Right lobe of liver (tissue), 6 donors: ENCODE measurements at places on chromosomes 12 and 14.
A peak's percentile ranks its signal among the peaks of the same experiment; 100 is the strongest.

GRCh38 chr12:121250359-121250758 lies 40.4 kb downstream of the P2RX4 start:
- DNase-seq = no peak
- no peak overlapping the region for H3K27ac ChIP-seq
- no peaks in the 10 kb centered on the region for H3K4me1 ChIP-seq
- no peaks in the 10 kb centered on the region for H3K27me3 ChIP-seq
- H3K36me3 ChIP-seq = peaks cover 76% of the 10 kb centered on the region

GRCh38 chr12:118269806-118270205 lies 102.9 kb downstream of the TAOK3 start:
- no peak overlapping the region for H3K4me3 ChIP-seq
- no peaks in the 10 kb centered on the region for H3K4me1 ChIP-seq
- H3K36me3 ChIP-seq = no peaks in the 10 kb centered on the region
- H3K27ac ChIP-seq = no peak overlapping the region
- no peak for DNase-seq

GRCh38 chr12:32765906-32766305 lies 10.2 kb upstream of the YARS2 start:
- H3K27ac ChIP-seq = no peak overlapping the region
- H3K4me3 ChIP-seq = no peak overlapping the region
- no peaks in the 10 kb centered on the region for H3K27me3 ChIP-seq
- no peaks in the 10 kb centered on the region for H3K36me3 ChIP-seq
- H3K4me1 ChIP-seq = no peaks in the 10 kb centered on the region

- no peaks in the 10 kb centered on the region for H3K36me3 ChIP-seq
- H3K4me1 ChIP-seq = peaks cover 54% of the 10 kb centered on the region
- DNase-seq = peak; percentile 85
- H3K27me3 ChIP-seq = peaks cover 28% of the 10 kb centered on the region
- H3K4me3 ChIP-seq = peak overlapping the region; percentile 26
These were observed 2.0 kb downstream of the SIX1 start for GRCh38 chr14:60647081-60647836.

GRCh38 chr14:33463731-33464130 lies 487.1 kb downstream of the EGLN3 start:
- no peak overlapping the region for H3K27ac ChIP-seq
- H3K4me1 ChIP-seq = no peaks in the 10 kb centered on the region
- H3K27me3 ChIP-seq = no peaks in the 10 kb centered on the region

GRCh38 chr14:92456215-92457015 lies 57.2 kb upstream of the RIN3 start:
- H3K4me1 ChIP-seq = no peaks in the 10 kb centered on the region
- no peak overlapping the region for H3K27ac ChIP-seq
- no peaks in the 10 kb centered on the region for H3K27me3 ChIP-seq
- no peak for DNase-seq

- no peak for DNase-seq
- H3K4me1 ChIP-seq = peaks cover 69% of the 10 kb centered on the region
- peak overlapping the region; percentile 96 for H3K27ac ChIP-seq
- H3K27me3 ChIP-seq = no peaks in the 10 kb centered on the region
These were observed 4.8 kb downstream of the LRP1 start for GRCh38 chr12:57133013-57133569.

DNA sequence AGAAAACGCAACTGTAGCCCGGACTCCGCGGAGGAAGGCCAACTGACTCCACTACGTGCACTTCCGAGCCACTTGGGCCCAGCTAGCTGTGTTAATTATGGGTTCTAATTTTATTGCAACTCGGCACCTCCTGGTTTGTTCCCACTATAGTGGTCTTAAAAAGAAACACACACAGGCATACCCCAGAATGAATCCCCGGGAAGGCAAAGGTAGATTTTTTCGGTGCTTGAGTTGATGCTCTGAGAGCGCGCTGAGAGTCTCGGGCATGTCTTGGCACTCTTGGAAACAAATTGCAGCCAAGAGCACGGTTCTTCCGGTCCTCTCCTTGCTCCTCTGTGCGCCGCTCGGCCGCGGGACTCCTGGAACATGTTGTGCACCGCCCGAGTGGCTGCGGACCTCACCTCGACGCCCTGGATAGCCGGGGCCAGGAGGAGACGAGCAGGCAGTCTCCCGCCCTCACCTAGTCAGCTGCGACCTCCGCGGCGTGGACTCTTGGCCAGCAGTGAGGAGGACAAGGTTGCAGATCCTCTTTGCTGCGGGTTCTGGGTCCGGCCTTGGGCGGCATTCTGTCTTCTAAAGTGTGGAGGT lies 6.8 kb upstream of the PAX9 start:
- H3K36me3 ChIP-seq = no peaks in the 10 kb centered on the region
- H3K4me1 ChIP-seq = no peaks in the 10 kb centered on the region
- H3K4me3 ChIP-seq = no peak overlapping the region

DNA sequence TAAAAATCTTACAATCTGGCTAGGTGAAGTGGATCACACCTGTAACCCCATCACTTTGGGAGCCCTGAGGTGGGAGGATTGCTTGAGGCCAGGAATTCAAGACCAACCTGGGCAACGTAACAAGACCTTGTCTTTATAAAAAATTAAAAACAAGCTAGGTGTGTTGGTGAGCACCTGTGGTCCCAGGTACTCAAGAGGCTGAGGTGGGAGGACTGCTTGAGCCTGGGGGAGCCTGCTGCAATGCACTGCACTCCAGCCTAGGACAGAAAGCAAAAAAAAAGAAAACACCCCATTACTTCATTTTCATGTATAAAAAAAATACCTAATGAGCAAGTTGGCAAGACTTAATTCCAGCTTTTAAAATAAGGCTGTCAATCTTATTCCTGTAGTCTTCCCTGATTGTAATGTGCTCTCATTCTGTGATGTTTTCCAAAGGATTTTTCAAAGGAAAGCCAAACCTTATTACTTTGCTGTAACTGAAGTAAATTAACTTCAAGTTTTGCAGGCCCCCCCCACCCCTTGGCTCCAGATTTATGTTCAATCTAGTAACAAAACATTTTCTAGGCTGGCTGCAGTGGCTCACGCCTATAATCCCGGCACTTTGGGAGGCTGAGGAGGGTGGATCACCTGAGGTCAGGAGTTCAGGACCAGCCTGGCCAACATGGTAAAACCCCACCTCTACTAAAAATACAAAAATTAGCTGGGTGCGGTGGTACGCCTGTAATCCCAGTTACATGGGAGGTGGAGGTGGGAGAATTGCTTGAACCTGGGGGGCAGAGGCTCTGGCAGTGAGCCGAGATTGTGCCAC lies 3.3 kb upstream of the ZCCHC8 start:
- H3K27ac ChIP-seq = no peak overlapping the region
- DNase-seq = no peak
- H3K4me1 ChIP-seq = peaks cover 7% of the 10 kb centered on the region
- H3K4me3 ChIP-seq = no peak overlapping the region

- no peaks in the 10 kb centered on the region for H3K36me3 ChIP-seq
- no peak overlapping the region for H3K4me3 ChIP-seq
- H3K27me3 ChIP-seq = no peaks in the 10 kb centered on the region
- no peak overlapping the region for H3K27ac ChIP-seq
- DNase-seq = no peak
- H3K4me1 ChIP-seq = no peaks in the 10 kb centered on the region
These were observed 398.4 kb downstream of the DAD1 start for GRCh38 chr14:22190411-22191191.

DNA sequence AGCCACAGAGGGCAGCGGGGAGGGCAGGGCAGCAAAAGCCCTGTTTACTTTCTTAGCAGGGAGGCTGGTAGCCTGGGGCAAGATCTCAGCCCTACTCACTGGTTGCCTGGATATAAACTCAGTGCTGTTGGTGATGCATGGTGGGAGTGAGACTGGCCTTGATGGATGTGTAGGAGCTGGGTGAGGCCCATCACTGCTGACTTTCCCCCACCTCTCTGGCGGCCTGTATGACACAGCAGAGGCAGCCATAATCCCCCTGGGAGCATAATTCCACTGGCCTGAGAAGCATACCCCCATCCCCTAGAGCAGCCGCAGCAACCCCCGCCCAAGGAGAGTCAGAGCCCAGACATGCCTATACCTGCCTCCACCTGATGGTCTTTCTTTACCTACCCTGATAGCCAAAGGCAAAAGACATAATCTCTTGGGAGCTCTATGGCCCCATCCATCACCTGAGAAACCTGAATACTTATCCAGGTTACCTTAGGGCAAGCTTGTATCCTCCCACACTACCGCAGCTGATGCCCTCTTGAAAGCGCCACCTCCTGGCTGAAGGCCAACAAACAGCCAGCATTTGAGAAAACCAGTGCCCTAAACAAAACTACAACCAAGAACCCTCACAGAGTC lies 59.3 kb downstream of the DNAI7 start:
- H3K4me1 ChIP-seq = no peaks in the 10 kb centered on the region
- H3K4me3 ChIP-seq = no peak overlapping the region
- H3K27me3 ChIP-seq = no peaks in the 10 kb centered on the region
- DNase-seq = no peak
- no peaks in the 10 kb centered on the region for H3K36me3 ChIP-seq

DNA sequence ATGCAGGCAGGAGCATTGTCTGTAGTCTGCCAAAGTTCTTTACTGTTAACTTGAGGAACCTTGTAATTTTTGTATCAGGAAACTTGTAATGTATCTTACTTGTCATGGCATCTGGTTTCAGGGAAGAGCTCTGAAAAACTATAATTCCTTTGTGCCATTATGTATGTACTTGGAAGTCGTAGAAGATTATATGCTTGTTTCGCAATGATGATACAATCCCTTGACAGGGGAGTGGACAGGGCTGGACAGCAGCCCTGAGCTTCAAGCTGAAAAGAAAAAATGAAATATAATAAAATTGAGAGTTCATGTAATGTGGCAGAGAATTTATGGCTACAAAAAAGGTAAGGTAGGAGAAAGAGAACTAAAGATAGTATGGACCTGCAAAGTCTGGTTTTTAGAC lies 7.4 kb upstream of the DLGAP5 start:
- DNase-seq = no peak
- H3K4me3 ChIP-seq = no peak overlapping the region
- no peaks in the 10 kb centered on the region for H3K4me1 ChIP-seq

DNA sequence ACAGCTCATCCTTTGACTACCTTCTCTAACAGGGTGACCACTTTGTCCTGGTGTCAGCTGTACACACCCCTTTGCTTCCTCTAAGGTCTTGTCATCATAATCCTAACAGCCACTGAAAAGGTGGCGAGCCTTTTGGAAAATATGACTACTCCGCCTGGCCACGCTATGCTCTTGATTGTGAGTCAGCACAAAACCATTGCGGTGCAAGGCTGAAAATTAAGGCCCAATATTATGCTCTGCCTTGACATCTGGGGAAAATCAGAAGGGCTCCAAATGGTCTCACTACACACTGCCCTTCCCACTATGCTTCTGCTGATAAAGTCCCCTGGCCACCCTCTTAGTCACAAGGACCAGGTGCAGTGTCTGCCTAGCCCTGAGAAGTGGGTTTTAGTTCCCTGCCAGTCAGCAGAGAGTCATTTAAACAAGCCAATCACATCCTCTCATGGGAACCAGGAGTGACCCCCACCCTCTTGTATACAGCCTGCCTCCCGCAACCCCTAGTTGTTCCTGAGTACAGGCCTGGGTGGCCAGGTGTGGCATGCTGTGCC lies 34.3 kb downstream of the FGD6 start:
- H3K36me3 ChIP-seq = no peaks in the 10 kb centered on the region
- no peak for DNase-seq

DNA sequence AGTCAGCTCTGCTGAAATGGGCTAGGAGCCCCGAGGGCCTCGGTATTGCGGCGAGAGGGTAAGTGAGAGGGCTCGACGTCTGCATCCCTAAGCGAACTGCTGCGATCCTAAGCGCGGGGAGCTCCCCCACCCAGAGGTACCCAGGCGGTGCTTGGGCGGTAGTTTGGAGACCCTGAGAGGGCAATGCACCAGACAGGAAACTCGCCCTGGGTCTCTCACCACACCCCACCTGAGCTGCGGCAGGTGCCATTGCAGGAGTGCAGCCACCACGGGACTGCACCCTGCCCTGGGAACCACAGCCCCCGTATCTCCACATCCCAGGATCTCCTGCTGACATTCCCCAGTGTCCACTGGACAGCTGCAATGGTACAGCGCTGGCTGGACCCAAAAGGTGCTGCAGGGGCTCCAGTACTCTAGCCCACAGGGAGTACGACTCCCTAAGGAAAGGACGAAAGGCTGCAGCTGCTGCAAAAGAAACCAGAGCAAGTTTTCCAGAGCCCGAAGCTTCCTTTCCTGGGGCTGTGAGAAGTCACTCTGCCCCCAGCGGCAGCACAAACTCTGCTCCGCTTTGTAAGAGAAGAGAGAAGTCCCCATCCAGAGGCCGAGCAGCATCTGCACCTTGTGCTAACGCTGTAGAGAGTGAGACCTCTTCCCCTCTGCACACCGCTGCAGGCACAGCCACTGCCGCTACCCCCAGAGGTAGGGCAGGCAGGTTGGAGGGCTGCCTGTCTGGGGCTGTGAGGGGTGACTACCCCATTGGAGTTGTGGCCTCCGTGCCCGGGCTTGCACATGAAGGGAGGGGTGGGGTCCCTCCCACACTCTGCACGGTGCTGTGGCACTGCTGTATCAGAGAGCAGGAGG lies 31.1 kb upstream of the MON2 start:
- peak overlapping the region; percentile 48 for H3K4me3 ChIP-seq
- H3K27ac ChIP-seq = no peak overlapping the region
- H3K36me3 ChIP-seq = no peaks in the 10 kb centered on the region
- peaks cover 3% of the 10 kb centered on the region for H3K4me1 ChIP-seq

GRCh38 chr12:62724285-62724684 lies 210.7 kb downstream of the PPM1H start:
- no peak overlapping the region for H3K27ac ChIP-seq
- H3K4me1 ChIP-seq = no peaks in the 10 kb centered on the region
- DNase-seq = no peak
- no peak overlapping the region for H3K4me3 ChIP-seq
- no peaks in the 10 kb centered on the region for H3K27me3 ChIP-seq

DNA sequence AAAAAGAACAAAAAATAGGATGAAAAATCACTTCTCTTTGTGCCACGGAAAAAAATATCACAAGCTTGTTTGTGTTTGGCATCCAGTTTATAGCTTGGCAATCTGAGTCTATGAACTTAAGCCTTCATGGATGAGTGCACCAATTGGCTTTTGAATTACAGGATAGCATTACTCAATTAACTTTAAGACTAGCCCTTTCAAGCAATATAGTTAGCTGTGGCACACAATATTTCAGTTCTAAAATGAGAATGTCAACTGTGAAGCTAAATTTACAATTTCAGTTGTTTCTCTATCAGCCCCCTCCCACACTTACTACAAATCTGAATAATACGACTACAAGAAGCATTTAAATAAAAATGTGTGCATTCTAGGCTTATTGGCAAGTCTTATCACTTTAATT lies 8.3 kb downstream of the RERG start:
- no peak overlapping the region for H3K4me3 ChIP-seq
- H3K36me3 ChIP-seq = no peaks in the 10 kb centered on the region
- no peaks in the 10 kb centered on the region for H3K4me1 ChIP-seq
- no peaks in the 10 kb centered on the region for H3K27me3 ChIP-seq
- H3K27ac ChIP-seq = no peak overlapping the region

DNA sequence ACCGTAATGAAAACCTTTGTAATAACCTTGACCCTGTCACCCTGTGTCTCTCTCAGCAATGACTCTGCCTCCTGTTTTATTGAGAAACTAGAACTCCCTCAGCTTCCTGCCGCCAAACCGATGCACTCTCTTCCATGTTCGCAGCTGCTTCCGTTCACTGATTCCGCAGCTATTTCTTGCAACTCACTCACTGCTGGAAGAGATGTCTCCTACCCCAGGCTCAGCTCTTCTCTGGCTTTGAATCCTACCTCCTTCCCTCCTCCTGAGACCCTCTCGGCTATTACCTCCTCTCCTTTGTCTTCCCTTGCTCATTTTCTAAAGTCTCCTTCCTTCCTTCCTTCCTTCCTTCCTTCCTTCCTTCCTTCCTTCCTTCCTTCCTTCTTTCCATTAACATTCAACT lies 71.0 kb downstream of the ESRRB start:
- H3K27me3 ChIP-seq = no peaks in the 10 kb centered on the region
- H3K36me3 ChIP-seq = no peaks in the 10 kb centered on the region
- no peak overlapping the region for H3K4me3 ChIP-seq
- H3K27ac ChIP-seq = no peak overlapping the region
